ENCODE measurements at places on chromosomes 6 and 20.

DNA sequence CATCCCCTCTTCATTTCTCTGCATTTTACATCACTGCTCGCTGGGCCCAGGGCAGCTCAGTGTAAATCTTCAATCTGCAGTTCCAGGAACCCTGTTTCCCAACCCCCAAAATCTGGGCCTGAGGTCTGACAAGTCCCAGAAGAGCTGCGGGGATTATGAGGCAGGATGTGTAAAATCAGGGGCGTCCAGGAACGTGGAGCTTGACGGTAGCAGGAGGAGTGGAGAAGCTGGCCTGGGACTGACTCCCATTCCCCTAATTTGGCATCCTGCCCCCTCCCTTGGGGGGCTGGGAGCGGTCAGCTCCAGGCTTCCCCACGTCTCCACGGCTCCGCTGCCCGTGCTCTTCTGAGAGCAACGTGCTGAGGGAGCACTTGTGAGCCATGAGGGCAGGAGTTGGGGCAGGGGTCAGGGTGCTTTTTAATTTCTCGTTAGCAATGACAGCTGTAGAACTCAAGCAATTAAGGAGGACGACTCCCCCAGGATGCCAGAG is 23.4 kb upstream of the VEGFA start:
- DNase-seq, result no peak

DNA sequence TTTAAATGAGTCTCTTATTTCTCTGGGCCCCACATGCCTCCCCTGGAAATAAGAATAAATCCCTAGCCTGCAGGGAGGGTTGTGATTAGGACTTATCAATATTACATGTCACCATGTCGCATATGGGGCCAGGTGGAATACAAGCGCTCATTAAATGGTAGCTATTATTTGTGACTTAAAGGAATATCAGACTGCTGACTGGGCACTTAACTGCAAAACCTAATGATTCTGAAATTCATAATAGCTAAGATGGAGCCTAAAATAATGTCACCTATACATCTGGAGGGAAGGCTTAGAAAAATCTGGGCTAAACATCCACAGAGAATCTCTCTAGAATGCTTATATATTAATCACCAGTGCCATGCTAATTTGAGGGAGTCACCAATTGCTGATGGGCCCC is 106.5 kb downstream of the LRFN2 start:
- no peak for DNase-seq

GRCh38 chr6:119965008-119965407 is 615.4 kb upstream of the MAN1A1 start:
- DNase-seq, result no peak

DNA sequence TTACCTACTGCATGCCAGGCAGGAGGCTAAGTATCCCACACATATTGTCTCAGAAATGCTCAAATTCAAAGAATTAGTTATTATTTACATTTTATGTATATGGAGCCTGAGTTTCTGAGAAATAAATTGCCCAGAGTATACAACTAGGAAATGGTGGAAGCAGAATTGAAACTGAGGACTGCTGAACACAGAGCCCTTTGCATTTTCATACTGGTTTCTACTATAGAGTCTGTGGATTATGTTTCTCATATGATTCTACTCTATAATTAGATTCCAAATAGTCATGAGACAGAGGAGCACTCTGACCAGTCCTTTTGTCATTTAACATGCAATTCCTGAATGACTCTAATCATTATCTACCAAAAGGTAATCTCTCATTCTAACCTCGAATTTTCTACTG is 254.3 kb downstream of the LMBRD1 start:
- no peak for DNase-seq

DNA sequence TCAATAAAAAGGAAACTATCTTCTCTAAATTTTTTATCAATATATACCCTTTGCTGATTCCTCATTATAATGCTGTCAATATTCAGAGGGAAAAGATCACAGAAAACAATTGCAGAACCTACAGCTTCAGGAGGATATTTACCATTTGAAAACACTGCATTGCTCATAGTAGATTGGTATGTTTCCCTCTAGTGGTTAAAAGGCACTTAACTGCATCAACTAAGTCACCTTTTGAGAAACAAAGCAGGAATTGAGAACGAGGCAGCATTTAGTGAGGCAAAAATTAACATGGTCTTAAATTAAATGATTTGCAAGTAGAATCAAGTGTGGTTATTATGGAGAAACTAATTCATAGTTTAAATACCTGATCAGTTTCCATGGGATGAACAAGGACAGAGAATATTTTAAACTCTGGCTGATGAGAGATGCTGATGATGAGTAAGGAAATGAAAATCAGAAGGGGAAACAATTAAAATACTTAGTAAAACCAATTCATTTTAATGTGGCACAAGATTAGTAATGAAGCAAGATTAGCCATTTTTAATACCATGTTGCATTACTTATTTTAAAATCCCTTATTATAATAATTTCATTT is 642.1 kb downstream of the EPHA7 start:
- DNase-seq, result peak; percentile 81

- no peak for DNase-seq
Observed at GRCh38 chr6:126039284-126039683, 52.9 kb downstream of the TRMT11 start.

GRCh38 chr20:51473771-51474170 is 68.7 kb downstream of the NFATC2 start:
- DNase-seq, result no peak

- no peak for DNase-seq
Observed at GRCh38 chr6:43273707-43274106, 24.4 kb upstream of the SLC22A7 start.

GRCh38 chr20:50359607-50360217 is 150.5 kb upstream of the PTPN1 start:
- no peak for DNase-seq

DNA sequence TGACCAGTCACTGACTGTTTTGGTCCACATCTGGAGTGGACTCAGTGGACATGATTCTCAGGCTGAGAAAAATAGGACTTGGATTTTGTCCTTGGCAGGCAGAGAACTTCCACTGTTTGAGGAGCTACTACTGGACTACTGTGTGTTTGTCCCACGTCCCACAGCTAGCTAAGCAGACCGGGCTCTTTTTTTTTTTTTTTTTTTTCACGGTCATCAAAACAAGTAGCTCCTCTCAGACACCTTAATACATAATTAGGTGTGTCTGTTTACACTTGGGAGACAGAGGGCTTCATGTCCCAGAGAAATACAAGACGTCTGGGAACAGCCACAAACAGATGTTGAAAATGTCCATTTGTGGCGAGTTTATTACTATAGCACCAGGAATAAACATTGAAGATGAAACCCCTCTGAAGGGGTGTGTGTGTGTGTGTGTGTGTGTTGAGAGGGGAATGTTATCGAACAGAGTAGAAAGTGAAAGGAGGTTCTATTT is 155.0 kb upstream of the SUPT3H start:
- no peak for DNase-seq

- no peak for DNase-seq
Observed at GRCh38 chr20:50471231-50471630, 39.0 kb upstream of the PTPN1 start.

DNA sequence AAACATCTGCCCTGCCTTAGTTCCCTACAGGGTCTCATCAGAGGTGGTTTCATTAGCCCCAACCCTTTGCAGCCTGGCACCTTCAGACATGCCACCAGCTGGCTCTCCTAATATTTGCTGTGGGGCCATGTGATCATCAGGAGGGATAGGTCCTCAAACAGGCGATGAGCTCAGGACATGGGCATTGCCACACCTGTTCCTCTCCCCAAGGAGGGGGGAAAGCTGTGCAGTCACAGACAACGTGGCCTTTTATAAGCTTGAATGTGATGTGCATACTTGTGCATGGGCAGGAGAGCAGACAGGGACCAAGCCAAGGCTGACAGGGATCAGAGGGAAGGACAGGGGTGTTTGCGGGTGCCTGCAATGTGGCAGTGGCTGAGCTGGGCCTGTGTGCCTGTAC is 78.8 kb upstream of the ZNFX1 start:
- DNase-seq, result peak; percentile 69

DNA sequence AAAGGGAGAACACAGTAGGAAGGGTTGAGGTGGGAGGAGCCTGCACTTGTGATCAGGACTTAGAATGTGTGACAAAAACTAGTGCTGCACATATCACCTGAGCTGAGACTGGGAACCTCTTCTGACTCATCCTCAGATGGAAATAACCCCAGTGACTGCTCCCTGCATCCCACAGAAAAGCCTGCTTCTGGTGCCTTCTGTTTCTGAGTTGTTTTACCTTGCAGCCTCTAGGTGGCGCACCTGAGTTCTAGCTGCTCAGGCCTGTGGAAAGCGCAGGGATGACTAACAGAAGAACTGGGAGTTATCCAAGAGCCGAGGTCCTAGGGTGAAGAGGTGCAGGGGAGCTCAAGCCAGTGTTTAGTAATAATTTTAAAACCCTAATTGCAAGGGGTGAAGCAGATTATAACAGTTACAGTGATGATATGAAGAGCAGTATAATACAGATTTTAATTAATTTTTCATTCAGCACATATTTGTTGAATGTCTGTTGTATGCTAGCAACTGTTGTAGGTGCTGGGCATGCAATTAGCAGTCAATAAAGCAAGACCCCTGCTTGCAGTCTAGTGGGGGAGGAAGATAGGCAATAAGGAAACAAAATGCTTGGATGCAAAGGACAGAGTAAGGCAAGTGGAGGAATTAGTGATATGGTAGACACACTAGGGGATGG is 302.5 kb downstream of the DHX35 start:
- peak; percentile 56 for DNase-seq

GRCh38 chr6:54286141-54286540 is 22.1 kb upstream of the TINAG start:
- DNase-seq, result no peak

DNA sequence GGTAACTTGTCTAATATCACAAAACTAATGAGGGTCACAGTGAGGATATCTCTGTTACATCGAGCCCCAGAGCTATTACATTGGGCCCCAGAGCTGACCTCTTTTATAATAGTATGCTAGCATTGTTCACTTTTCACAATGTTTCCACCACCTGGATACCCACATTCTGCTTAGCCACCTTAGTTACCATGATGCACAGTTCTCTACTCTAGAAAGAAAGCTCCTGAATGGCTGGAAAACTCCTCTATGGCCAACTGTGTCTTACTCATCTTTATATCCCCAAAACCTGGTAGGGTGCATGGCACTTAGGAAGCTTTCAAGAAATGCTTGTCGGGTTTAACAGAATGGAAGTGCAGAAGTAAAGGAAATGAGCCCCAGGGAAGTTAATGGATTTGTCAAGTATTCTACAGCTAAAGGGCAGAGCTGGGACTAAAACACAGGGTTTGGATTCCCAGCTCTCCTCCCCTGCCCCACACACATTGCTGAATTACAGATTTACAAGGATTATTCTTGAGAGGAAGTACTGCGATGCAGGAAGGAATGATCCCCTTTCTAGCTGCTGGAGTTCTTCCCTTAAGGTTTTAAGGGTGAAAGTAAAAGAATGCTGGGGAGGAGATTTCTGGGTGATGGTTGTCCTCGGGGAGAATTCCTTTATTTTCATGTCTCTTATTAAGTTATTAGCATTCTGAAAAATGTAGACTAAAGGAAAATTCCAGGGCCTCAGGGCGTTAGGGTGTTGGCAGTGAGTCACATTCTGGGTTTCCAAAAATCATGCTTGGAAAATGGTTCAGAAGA is 16.1 kb upstream of the HINT3 start:
- no peak for DNase-seq

GRCh38 chr20:37643400-37643799 is 50.4 kb upstream of the CTNNBL1 start:
- no peak for DNase-seq

DNA sequence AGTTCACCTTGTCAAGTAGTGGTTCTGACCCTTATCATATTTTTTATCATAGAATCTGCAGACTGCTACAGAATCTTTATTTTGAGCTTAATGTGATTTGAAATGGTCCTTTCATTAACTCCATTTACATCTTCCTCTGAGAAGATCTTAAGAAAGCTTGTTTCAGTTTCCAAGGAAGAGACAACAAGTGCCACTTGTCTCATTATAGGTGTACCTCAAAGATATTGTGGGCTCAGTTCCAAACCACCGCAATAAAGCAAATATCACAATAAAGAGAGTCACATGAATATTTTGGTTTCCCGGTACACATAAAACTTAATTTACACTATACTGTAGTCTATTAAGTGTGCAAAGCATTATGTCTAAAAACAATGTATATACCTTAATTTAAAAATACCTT is 66.4 kb upstream of the ATXN1 start:
- no peak for DNase-seq

GRCh38 chr6:8743170-8743745 is 307.9 kb upstream of the SLC35B3 start:
- DNase-seq, result peak; percentile 41

- no peak for DNase-seq
Observed at GRCh38 chr6:142031035-142031434, 101.7 kb upstream of the GJE1 start.

GRCh38 chr6:37761554-37762271 is 57.8 kb upstream of the ZFAND3 start:
- no peak for DNase-seq

- no peak for DNase-seq
Observed at GRCh38 chr20:45300961-45301360, 5.7 kb upstream of the RBPJL start.

DNA sequence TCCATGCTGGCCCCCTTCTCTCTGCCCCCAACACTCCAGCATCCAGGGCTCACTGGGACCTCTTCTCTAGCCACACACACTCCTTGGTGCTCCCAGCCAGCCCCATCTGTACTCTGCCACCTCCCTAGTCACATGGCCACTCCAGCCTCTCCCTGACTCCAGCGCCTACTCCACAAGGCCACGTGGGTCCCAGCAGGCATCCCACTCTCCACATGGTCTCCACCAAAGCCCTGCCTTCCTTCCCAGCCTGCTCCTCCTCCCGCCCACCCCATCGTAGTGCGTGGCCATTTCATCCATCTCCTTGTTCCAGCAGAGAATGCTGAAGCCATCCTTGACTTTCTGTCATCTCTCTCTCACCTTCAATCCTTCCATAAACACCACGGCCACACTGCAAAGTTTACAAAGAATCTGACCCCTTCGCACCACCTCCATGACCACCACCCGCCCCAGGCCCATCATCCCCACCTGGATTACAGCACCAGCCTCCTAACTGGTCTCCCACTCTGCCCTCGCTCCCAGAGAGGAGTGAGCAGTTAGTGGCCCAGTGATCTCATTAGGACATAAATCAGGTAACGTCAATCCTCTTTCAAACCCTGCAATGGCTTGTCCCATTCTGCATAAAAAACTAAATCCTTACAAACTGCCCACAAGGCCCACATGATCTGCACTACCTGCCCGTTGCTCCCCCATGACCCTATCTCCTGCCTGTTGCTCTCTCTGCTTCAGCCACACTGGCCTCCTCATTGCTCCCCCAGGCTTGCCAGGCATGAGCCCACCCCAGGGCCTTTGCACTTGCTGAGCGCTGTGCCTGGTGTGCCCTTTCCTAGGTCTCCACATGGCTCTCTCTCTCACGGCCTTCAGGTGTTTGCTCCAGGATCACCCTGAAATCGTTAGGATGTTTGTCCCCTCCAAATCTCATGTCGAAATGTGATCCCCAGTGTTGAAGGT is 96.2 kb downstream of the GRM4 start:
- no peak for DNase-seq
